ENCODE measurements at places on chromosomes 7 and 10. TPM values are rescaled to one million over a fixed set of nuclear protein-coding genes. Genes with fewer than 3 reads are reported as not detected.
A peak's percentile ranks its signal among the peaks of the same experiment; 100 is the strongest.

DNA sequence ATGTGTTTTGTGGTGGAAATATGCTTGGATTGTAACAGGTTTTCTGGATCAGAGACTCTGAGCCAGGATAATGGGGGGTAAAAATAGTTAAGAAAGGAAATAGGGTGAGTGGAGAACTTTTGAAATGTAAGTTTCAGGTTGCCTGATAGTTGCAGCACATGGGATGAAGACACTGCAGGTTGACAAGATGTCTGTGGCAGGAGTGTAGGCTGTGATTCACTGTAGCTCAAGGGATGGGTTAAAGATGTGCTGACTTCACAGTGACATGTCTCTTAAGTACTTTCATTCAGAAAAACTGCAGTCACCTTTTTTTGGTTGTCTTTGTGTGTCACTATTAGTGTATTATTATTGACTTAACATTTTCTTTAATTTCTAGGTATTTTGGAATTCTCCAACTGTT lies 63.5 kb upstream of the SLC39A12 start:
- no peaks in the 10 kb centered on the region for H3K36me3 ChIP-seq
- no peak for DNase-seq
- no peak overlapping the region for H3K27ac ChIP-seq
- H3K27me3 ChIP-seq = no peaks in the 10 kb centered on the region
- H3K4me3 ChIP-seq = no peak overlapping the region

GRCh38 chr7:137835486-137836112 lies 11.2 kb downstream of the DGKI start:
- peaks cover 3% of the 10 kb centered on the region for H3K4me1 ChIP-seq
- no peaks in the 10 kb centered on the region for H3K36me3 ChIP-seq
- H3K4me3 ChIP-seq = no peak overlapping the region
- H3K27ac ChIP-seq = no peak overlapping the region
- H3K27me3 ChIP-seq = no peaks in the 10 kb centered on the region
- no peak for DNase-seq

The SFTPA2 gene
- polyA plus RNA-seq = not detected

The SPACDR gene
- polyA plus RNA-seq = 0.06 TPM

DNA sequence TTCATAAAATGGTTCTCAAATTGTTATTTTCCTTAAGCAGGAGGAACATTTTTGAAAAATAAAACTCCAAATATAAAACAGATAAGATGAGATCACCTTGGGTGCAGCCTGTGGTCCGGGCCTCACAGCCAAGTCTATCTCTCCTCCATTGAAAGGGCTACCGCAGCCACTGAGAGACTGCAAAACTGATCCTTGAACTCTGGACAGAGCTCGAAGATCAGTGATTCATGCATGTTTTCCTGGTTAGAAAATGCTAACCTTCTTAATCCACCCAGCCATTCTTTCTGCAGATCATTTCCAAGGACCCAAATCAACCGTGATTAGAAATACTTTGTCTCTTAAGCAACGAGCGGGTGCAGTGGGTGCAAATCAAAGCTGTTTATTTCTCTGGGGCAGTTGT lies 378.8 kb downstream of the PLXDC2 start:
- DNase-seq = no peak
- H3K36me3 ChIP-seq = no peaks in the 10 kb centered on the region
- no peak overlapping the region for H3K27ac ChIP-seq
- no peaks in the 10 kb centered on the region for H3K4me1 ChIP-seq
- H3K4me3 ChIP-seq = no peak overlapping the region

The FEZF1 gene
- not detected for polyA plus RNA-seq

GRCh38 chr10:90204131-90204955 lies 503.0 kb downstream of the KIF20B start:
- no peaks in the 10 kb centered on the region for H3K36me3 ChIP-seq
- H3K4me3 ChIP-seq = no peak overlapping the region
- no peak for DNase-seq
- no peak overlapping the region for H3K27ac ChIP-seq
- H3K27me3 ChIP-seq = no peaks in the 10 kb centered on the region
- H3K4me1 ChIP-seq = no peaks in the 10 kb centered on the region

- peaks cover 25% of the 10 kb centered on the region for H3K36me3 ChIP-seq
- no peaks in the 10 kb centered on the region for H3K4me1 ChIP-seq
Measured at GRCh38 chr7:121286742-121287734, 41.8 kb upstream of the WNT16 start.

- no peaks in the 10 kb centered on the region for H3K27me3 ChIP-seq
- H3K27ac ChIP-seq = peak overlapping the region; percentile 88
- no peak for DNase-seq
- peaks cover 77% of the 10 kb centered on the region for H3K4me1 ChIP-seq
- H3K36me3 ChIP-seq = no peaks in the 10 kb centered on the region
- H3K4me3 ChIP-seq = peak overlapping the region; percentile 73
Measured at GRCh38 chr10:21508706-21509331, 16.7 kb downstream of the SKIDA1 start.

Data from liver (tissue), 10 donors.